ENCODE measurements at places on chromosomes 2 and 18.
A peak's percentile ranks its signal among the peaks of the same experiment; 100 is the strongest.

GRCh38 chr2:178202927-178203326 is 8.6 kb downstream of the OSBPL6 start:
- no peak for DNase-seq

GRCh38 chr2:172931918-172932520 is 143.6 kb upstream of the MAP3K20 start:
- DNase-seq = peak; percentile 71

GRCh38 chr2:174775571-174775980 is 11.3 kb upstream of the CHRNA1 start:
- DNase-seq = no peak

DNA sequence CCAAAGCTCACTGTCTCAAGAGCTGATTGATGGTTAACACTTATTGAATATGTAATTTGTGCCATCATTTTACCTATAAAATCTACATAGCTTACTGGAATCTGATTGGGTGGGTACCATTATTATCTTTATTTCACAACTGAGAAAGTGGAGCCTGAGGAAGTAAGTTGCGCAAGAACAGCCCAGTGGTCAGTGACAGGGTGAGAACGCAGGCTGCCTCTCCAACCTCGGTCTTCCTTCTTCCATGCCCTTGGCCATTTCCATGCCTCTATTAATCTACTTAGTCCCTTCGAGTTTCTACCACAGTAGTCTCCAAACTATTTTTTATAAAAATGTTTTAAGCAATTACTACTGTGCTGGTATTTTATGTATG is 390.9 kb upstream of the VWC2L start:
- DNase-seq = no peak

DNA sequence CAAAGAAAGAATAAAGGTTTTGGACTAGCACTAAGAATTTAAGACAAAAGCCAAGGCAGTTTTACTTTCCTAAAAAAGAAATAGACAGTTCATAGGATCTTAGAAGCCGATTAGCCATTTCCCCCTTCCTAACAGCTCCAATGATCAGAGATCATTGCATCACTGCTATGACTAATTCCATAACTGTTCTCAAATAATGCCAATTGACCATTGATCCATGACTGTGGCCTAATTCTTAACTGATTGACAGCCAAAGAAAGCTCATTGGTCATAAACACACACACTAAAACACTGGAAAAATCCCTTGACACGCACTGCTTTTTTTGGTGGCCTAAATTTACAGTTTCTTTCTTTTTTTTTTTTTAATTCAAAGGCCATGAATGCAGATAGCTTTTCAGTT is 345.0 kb upstream of the ACVR2A start:
- DNase-seq = no peak
